CD4-positive, alpha-beta T cell treated with Interleukin-17A for 1 hour (primary cell): ENCODE measurements at places on chromosomes 2 and 18.
A peak's percentile ranks its signal among the peaks of the same experiment; 100 is the strongest.

GRCh38 chr18:9516437-9517064 lies 41.2 kb downstream of the RALBP1 start:
- peak; percentile 62 for DNase-seq

DNA sequence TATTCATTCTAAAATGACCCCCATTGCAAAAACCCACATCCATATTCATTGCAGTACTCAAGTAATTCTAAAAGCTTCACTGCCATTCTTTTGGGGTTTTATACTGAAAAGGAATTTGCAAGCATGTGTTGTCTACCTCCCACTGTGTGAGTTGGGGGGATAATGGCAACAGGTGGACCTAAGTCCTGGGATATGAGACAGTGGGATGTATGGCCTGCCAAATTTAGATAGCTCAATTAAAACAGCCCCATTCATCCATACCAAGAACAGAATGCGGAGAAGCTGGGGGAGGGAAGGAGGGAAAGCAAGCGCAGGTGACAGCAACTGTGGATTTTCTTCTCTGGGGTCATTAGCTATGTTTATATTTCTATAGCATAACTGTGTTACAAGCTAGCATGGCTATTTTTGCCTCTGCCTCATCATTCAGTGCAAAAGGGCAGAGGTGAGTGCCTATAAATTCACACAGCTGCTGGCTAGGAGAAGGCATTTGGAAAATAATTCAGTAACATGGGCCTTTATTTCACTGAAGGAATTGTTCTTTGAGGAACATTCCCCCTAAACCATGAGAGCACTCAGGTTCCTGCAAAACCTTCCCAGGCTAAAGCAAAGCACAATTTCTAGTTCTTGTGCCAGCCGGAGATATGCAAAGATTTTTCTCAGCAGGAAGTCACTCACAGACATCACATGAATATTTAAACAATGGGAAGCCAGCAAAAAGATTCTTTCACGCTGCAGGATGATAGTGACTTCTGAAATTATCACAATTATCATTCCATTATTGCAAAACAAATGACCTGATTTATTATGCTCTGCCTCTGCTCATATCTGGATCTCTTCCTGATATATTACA lies 393.9 kb upstream of the ACVR2A start:
- DNase-seq: no peak

DNA sequence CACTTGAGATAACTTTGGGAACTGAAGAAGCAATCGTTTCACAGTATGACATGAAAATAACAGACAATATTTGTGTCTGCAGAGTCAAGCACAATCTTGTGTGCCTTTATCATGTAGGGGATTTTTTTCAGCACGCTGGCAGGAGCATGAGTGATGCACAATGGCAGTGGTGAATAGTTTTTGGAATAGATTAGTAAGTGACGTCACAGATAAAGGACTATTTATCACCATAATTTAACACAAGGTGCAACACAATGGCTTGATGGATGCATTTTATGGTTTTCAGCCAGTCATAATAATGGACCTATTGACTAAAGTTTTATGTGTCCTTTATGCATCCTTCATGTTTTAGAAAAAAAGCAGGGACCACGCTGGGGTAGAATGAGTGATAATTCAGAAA lies 559.8 kb upstream of the FANCL start:
- no peak for DNase-seq

DNA sequence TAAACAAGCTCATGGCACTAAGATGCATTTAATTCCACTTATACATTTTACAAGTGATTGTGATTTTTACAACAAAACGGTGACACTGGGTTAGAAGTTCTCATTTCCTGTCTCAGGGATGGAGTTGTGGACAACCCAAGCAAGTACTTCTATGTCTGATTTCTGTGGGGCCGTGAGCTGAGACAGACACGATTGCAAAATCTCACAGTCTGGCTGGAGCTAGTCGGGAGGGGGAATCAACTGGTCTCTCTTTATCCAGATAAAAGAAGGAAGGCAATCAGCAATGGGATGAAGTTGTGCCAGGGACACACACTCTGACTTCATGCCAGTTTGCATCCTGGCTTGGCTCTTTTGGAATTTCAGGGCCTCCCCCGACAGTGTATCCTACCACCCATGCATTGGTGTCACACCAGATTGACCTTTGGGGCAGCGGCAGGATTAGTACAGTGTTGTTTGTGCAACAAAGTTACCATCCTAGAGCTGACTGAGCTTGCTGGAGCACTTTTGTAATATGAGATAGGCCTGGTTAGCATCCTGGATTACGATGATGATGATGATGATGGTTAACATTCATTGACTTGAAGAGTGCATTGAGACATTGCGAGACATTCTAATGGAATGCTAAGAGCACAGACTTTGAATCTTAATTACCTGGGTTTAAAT lies 98.8 kb downstream of the CTAGE1 start:
- no peak for DNase-seq

DNA sequence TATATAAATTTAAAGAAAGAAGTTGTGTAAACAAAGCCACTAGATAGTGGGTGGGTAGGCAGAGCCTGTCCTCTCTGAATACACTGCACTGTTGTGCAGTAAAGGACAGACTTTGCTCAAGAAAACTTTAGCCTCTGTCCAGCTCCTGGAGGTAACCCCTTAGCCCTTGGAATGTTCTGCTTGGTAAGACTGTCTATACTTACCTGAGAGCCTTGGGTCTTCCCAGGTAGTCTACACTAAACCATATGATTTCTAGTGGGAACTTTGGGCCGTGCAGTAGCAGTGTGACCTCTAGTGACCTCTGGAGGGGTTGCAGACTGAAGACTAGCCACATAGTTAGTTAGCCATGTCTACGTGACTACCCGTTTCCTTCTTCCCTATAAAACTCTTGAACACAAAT lies 678.3 kb upstream of the NRXN1 start:
- DNase-seq: no peak

DNA sequence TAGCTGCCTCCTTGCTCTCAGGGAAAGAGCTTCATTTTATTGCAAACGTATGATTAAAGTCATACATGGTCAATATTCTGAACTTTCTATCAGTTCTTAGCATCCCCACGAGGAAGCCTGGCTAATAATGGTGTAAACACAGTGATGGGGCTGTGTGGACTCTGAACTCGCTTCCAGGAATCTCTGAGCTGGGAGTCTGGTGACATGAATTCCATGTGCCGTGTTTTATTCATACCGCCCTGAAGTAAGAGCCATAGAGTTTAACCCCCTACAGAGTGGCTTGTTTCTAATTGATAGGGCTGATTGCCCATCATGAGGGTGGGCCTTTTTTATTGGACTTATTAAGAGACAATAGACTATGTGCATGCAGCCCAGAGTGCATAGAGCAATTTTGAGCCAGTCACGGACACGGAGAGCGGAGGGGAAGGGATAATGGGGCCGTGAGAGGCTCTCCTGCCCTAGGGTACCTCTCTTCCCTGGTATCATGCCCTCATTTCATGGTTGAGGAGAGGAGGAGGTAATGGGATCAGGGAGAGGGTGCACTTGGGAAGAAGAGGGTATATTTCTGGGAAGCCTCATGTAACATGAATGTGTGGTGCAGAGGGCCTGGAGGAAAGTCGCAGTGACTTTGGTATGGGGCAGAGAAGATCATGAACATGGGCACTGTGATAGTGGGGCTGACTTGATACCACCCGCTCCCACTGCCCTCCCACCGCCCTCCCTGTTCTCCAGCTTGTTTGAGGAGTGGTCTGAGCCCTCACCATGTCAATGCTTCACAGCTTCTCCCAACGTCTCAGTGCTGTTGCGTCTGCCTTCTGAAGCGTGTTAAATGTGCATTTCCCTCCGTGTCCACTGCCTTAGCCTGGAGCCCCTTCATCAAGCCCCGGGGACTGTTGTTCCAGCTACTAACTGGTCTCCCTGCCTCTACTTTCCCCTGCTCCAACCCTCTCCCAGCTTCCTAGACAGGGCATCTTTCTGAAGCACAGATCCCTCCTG lies 73.2 kb downstream of the IL1R2 start:
- no peak for DNase-seq

DNA sequence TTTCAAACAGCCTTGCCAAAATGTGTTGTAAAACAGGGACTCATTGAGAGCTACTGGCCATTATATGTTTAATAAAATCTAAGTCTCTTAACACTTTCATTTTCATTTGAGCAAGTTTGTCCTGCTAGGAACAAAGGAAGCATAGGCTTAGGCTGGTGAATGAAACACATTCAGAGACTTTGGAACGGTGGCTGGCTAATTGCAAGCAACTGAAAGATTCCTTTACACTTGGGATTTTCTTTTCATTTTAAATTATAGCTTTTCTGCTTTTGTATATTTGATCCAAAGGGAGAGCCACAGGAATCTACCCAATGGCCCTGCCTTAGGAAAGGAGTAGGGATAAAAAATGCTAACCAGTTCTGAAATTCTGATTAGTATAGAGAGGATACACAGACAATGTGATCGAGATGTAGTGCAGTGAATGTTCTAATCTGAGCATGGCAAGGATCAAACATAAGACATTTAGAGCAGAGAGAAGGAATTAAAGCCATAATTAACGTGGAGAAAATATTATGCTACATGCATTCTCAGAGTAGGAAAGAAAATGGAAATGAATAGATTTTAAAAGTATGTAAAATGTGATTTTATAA lies 911.4 kb upstream of the SLC39A10 start:
- DNase-seq: no peak

DNA sequence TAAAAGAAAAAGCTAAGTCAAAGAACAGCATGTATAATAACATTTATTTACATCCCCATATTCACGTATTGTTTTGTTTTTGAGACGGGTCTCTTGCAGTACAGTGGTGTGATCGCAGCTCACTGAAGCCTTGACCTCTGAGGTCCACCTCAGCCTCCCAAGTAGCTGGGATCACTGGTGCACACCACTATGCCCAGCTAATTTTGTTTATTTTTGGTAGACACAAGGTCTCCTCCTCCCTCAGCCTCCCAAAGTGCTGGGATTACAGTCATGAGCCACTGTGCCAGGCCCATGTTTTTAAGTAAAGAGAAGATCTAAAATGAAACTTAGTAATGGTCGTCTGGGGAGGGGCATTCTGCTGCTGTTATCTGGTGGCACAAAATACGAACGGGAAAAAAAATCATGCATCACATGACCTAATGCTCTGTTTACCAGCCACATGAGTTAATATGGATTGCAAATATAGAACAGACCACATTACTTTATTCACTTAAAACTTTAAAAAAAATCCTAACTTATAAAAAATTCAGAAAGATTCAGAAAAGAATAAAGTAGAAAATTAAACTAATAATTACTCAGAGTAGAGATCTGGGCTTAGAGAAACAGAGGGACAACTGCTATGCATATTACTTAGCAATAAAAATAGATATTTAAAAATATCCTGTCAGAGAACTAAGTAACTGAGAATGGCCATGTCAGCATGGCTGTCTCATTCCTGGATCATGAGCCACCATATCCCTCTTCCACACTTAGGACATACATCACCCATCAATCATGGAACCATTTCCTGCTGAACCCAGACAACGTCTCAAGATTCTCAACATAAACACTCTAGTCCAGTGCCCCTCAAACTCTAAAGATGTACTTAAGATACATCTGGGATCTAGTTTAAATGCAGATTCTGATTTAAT lies 7.3 kb downstream of the MMADHC start:
- no peak for DNase-seq

DNA sequence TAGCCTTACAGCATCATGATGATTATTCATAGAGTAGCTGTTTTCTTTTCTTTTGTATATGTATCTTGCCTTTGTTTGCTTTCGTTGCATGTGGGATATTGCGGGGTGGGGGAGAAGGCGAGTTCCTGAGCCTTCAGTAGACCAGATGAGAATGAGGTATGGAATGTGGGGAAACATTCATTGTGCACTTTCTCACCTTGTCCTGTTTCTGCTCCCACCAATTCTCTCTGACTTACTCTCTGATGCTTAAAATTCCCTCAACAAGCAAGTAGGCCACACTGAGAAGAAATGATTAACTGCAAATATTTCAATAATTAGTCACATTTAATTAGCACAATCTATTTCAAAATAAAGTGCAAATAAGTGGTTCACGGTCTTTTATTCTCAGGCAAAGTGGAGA lies 31.0 kb downstream of the GKN2 start:
- no peak for DNase-seq

GRCh38 chr2:134718023-134718816 lies 580 bp downstream of the TMEM163 start:
- no peak for DNase-seq

DNA sequence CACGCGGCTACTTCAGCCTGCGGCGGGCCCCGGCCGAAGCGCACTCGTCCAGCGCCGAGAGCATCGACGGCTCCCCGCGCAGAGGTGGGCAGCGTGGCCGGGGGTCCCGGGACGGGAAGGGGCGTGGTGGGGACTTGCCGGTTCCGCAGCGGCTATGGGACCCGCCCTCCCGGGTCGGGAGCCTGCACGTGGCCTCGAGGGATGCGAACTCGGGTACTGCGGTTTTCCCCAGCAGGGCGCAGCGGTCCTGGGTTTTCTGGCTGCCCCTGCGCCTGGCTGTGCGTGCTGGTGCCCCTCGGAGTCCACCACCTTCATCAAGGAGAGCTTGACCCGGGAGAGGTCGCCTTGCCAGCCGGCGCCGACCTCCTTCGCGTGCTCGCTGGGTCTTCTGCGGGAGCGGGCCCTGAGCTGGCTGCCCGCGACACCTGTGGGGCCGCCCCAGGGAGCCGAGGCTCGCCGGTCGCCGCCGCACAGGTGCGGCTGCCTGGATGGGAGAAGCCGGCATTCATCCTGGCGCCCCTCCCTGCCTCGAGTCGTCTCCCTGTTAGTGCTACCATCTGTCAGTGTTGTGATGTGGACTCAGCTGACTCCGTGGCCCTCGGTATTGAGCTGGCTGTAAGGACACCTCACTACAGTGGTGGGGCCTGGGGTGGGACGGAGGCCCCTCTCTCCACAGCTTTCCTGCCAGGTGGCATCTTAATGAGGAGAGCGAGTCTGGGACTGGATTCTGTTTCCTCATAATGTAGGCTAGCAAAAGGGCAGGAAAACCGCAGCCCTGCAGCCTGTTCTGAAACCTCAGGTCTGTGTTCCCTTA lies 177.3 kb downstream of the AGAP1 start:
- DNase-seq: no peak

DNA sequence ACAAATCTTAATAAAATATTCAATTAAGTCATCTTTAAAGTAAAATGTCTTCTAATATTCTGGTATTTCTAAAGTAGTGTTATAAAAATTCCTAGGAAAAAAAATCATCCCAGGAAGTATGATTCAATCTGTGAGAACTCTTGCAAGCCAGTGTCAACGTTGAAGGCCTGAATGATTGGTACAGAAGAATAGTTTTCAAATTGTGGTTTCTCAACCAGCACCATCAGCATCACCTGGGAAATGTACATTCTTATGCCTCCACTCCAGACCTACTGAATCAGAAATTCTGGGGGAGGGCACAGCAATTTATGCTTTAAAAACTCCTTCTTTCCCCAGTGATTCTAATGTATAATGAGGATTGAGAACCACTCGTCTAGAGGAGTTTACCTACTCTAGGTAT lies 62.3 kb upstream of the C2orf15 start:
- DNase-seq: no peak

DNA sequence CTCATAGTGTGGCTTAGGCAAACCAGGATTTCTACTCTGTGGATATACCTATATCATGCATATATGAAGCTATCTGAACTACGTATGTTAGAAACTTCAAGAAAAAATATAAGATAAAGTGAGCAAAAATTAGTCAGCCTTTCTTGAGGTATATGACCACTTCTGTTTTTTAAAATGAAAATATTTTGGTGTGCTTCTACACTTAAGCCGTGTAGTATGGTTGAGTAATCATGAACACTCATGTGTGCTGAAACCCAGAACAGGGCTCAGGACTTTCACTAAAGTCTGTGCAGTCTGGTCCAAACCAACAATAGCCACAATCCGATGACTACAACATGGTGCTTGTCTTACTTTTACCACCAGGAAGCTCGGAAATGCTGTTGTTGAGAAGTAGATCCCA lies 48.9 kb upstream of the TMEM177 start:
- DNase-seq: no peak

- no peak for DNase-seq
Observed at GRCh38 chr2:237971661-237972060, 4.8 kb downstream of the UBE2F start.
